Adrenal gland (tissue), 19 donors: ENCODE measurements at places on chromosomes 5 and 9. TPM values are rescaled to one million over a fixed set of nuclear protein-coding genes. Genes with fewer than 3 reads are reported as not detected.

Gene OR13F1
- total RNA-seq, result not detected

Gene CSNK1A1
- total RNA-seq, result 301 TPM

Gene PRKACG
- total RNA-seq, result not detected

Gene ALDH1B1
- 15.5 TPM for total RNA-seq

Gene SLC6A7
- total RNA-seq, result not detected

Gene MYOT
- total RNA-seq, result not detected

Gene COL5A1
- total RNA-seq, result 13.6 TPM

Gene APBA1
- total RNA-seq, result 1.6 TPM

Gene TMEM174
- total RNA-seq, result not detected

Gene KCNMB1
- 1.0 TPM for total RNA-seq
